ENCODE measurements at places on chromosomes 16 and 17.

GRCh38 chr16:54847207-54847606, 83.5 kb upstream of the IRX5 start:
- no peak for DNase-seq

- DNase-seq = no peak
These were observed 185.3 kb downstream of the ZNF423 start for GRCh38 chr16:49670627-49671026.

DNA sequence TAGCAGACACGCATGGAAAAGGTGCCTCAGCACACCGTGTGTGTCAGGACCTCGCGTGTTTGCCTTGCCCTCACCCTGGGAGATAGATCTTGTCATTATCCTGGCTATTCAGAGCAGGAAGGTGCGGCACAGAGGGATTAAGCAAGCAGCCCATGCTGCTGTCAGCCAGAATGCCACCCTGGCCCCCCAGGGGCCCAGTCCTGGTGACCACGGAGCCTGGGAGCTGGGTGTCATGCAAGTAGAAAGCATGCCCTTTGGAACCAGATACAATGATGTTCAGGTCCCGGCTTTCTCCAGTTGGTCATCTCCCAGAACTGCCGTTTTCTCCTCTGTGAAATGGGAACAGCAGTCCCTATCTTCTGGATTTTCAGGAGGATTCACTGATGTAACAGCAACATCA, 29.9 kb downstream of the CACNG4 start:
- no peak for DNase-seq

- no peak for DNase-seq
These were observed 2.4 kb downstream of the BRICD5 start for GRCh38 chr16:2208308-2208707.

GRCh38 chr16:75861311-75862097, 135.2 kb upstream of the CPHXL start:
- no peak for DNase-seq

GRCh38 chr17:34892461-34893249, 68.6 kb downstream of the CCT6B start:
- no peak for DNase-seq

DNA sequence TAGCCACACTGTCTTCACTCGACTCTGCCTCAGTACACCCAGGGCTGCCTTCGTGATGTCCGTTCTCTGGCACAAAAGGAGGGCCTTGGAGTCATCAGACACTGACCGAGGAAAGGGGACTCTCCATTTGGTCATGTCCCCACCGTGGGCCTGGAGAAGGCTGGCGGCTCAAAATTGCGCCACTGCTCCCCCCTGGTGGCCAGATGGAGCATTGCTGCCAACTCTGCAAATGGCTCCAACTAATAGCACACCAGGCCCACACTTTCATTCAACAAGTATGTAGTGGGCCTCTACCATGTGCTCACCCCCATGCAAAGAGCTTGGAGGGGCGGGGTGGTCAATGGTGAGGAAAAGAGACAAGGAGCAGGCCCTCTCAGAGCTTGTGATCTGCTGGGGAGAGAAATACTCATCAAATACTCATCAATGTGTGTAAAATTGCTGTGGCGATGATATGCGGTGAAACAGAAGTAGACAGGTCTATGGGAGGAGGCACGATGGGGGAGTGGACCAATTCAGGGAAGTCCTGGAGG, 5.2 kb upstream of the GRIN2C start:
- DNase-seq = no peak

- no peak for DNase-seq
These were observed 31.1 kb downstream of the SLFN11 start for GRCh38 chr17:35342276-35342675.

DNA sequence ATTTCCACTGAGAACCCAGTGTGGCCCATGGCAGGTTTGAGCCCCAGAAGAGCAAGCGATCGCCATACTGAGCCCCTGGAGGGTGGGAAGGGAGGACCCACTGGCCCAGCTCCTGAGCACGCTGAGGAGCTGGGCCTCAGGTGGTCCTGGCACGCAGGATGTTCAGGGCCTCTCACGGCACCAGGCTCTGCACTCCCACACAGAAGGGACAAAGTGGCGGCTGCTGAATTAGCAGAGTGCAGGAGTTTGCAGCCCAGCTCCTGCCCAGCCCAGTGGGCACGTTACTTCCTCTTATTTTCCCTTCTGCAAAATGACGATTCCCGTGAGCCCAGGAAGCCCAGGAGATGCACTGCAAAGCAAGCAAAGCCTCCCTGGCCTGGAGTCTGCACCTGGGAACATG, 42.3 kb upstream of the MTSS2 start:
- no peak for DNase-seq

DNA sequence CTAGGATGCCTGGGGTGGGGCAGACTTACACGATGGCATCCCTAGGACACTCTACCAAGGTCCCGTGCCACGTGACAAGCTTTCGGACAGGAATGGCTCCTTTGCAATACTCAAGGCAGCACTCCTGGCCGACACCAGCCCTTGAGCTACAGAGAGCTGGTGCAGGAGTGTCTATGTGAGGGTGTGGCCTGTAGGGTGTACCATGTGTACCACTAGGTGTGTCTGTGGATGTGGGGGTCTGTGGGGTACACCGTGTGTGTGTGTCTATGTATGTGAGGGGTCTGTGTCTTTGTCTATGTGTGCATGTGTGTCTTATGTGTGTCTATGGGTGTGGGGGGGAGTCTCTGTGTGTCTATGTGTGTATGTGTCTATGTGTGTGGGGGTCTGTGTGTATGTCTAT, 1.9 kb upstream of the TLE7 start:
- no peak for DNase-seq

- DNase-seq = no peak
These were observed 64.1 kb downstream of the ADCY9 start for GRCh38 chr16:4052096-4052495.

DNA sequence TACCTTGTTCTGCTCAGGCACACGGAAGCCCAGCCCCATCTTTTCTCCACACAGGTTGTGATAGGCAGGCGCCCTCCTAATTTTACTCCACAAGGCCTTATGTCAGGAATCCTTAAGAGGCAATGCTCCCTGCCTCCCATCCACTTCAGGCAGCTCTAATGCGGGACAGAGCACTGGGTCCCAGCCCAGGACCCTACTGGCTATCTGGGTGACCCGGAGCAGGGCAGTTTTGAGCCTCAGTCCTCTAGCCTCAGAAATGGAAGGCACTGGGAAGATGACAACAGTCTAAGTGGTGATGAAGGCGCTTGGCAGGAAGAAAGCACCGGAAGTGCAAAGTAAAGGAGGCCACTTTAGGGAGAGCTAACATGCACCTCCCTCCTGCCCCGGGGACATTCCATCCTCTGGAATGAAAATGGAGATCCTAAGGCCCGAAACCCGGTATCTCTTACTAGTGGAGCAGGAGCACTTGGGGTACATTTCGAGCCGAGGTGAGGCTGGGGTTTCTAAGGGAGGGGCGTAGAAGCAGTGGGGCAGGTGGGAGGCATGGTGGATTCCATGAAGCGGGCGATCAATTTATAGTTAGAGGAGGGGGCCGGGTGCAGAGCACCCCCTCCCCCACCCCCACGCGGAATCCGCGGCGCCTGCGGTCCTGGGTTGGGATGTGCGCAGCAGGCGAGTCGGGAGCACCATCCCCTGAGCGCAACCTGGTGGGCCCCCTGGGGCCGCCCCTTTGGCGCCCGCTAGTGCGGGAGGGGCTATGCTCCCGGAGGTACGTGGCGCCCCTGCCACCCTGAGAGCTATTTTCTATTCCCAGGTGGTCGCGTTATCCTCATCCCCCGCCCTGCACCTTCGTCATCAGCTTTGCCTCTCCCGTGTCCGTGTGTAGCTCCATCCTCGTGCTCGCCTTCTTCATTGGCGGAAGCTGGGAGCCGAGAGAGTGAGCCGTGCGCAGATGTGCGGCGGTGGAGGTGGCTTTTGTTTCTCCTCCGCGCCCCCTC, 4.9 kb downstream of the MT1F start:
- no peak for DNase-seq

- DNase-seq = no peak
These were observed 67.3 kb upstream of the CACNG3 start for GRCh38 chr16:24188751-24189318.

- no peak for DNase-seq
These were observed 3.7 kb upstream of the CACNA1H start for GRCh38 chr16:1149101-1149636.

GRCh38 chr16:79001156-79001967, 599.2 kb downstream of the MAF start:
- no peak for DNase-seq

- no peak for DNase-seq
These were observed 23.0 kb downstream of the SMTNL2 start for GRCh38 chr17:4607261-4607741.

DNA sequence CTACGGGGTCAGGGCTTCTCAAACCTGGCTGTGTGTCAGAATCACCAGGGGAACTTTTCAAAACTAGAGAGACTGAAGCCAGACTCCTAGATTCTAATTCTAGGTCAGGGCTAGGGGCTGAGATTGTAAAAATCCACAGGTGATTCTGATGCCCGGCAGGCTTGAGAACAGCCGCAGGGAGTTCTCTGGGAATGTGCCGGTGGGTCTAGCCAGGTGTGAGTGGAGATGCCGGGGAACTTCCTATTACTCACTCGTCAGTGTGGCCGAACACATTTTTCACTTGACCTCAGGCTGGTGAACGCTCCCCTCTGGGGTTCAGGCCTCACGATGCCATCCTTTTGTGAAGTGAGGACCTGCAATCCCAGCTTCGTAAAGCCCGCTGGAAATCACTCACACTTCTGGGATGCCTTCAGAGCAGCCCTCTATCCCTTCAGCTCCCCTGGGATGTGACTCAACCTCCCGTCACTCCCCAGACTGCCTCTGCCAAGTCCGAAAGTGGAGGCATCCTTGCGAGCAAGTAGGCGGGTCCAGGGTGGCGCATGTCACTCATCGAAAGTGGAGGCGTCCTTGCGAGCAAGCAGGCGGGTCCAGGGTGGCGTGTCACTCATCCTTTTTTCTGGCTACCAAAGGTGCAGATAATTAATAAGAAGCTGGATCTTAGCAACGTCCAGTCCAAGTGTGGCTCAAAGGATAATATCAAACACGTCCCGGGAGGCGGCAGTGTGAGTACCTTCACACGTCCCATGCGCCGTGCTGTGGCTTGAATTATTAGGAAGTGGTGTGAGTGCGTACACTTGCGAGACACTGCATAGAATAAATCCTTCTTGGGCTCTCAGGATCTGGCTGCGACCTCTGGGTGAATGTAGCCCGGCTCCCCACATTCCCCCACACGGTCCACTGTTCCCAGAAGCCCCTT, 10.9 kb downstream of the STH start:
- no peak for DNase-seq

DNA sequence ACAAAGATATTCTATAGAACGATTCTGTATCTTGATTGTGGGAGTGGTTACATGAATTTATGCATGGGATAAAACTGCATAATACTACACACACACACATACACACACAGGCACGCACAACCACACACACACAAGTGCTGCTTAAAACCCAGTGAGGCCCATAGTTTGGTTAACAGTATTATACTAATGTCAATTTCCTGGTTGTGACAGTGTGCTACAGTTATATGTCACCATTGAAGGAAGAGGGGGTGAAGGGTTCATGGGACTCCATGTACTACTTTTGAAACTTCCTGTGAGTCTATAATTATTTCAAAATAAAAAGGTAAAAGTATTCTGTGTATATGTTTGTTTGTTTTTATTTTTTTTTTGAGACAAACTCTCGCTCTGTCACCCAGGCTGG, 8.1 kb downstream of the ZC3H7A start:
- no peak for DNase-seq

DNA sequence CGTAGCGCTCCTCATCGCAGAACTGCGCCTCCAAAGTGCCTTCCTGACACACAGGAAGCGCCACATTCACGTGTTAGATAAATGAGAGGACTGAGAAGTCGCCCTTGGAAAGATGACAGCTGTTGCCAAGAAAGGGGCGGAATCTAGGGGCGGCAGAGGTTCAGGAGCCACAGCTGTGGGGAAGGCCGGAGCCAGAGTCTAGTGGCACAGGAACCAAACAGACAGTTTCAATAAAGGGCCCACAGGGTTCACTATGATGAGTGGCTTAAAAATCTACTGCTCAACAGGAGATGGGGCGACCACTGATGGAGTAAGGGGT, 4.7 kb downstream of the FLCN start:
- DNase-seq = no peak

DNA sequence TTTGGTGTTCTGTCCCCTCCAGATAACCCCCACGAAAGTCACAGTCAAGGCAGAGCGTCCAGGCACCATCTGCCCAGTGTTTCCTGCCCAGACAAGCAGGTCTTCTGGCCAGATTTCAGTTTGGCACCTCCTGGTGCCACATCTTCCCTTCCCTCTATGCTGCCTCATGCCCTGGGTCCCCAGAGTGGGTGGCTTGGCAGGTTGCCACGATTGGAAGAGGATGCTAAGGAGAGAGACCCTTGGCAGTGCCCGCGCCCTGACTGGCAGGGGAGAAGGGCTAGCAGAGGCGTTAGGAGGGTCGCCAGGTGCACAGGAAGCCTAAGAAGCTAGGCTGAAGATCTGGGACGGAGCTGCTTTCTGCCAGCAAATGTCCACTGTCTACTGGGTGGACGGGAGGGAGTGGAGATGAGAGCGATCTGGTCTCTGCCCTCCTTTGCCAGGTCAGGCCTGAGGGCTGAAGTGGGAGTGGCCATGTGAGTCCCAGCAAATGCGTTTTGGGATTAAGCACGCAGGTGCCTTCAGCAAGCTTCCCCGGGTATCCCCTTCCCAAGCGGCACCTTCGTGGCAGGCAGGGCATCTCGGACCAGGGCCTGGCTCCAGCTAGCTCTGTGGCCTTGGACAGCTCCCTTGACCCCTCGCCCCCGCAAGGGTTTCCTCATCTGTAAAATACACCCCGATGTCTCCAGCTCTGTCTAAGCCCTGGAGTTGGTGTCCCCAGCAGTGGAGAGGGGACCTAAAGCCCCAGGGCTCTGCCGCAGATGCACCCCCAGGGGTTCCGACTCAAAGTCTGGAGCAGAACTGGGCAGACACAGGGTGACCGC, 13.4 kb upstream of the CD300A start:
- no peak for DNase-seq

GRCh38 chr16:5639531-5639930, 541.9 kb upstream of the EEF2KMT start:
- no peak for DNase-seq

GRCh38 chr16:23858542-23858941, 22.8 kb downstream of the PRKCB start:
- no peak for DNase-seq

DNA sequence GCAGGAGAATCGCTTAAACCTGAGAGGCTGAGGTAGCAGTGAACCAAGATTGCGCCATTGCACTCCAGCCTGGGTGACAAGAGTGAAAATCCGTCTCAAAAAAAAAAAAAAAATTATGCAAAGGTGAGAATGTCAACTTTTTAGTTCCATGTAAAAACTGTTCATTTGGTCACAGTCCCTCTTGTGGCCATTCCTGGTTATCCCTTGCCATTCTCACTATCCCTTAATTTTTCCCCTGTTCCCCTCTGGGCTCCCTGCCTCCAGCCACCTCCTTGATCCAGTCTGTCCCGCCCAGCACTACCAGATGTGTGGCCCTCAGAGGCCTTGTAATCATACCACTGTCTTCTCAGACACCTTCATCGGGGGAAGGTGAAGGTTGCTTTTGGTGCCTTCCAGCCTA, 23.4 kb downstream of the DCAF7 start:
- no peak for DNase-seq
